Renal pelvis (tissue), 12 donors: ENCODE measurements at places on chromosomes 16 and 17. TPM values are rescaled to one million over a fixed set of nuclear protein-coding genes. Genes with fewer than 3 reads are reported as not detected.

Gene TNFRSF13B
- polyA plus RNA-seq = not detected

Gene PLA2G15
- 23.2 TPM for polyA plus RNA-seq

Gene FOXN1
- 0.47 TPM for polyA plus RNA-seq

Gene TRAF7
- 56.1 TPM for polyA plus RNA-seq

Gene TRAP1
- 109 TPM for polyA plus RNA-seq

Gene C17orf75
- polyA plus RNA-seq = 53.9 TPM

Gene OTOP2
- not detected for polyA plus RNA-seq
